ENCODE measurements at places on chromosomes 2 and 18.

GRCh38 chr2:219362524-219363164, 25.1 kb downstream of the DNPEP start:
- peak; percentile 51 for DNase-seq

DNA sequence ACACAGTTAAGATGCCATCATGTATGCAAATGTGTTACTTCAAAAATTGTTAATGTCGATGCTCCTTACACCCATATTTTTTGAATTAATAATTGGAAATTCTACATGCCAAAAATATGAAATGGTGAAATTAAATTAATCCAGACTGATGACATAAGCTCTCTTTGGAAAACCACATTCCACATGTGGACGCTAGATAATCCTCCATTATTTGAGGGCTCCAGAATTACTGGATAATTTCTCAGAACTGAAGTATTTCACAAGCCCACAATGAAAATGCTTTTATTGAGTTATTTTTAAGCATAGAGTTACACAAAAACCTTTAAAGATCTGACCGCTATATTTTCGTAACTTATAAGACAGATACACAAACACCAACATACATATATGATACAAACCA, 47.8 kb downstream of the FARSB start:
- DNase-seq, result no peak

- DNase-seq, result no peak
These were observed 54.9 kb downstream of the EPHA4 start for GRCh38 chr2:221517146-221517695.

- DNase-seq, result no peak
These were observed 118.7 kb downstream of the NUP35 start for GRCh38 chr2:183242937-183243336.

DNA sequence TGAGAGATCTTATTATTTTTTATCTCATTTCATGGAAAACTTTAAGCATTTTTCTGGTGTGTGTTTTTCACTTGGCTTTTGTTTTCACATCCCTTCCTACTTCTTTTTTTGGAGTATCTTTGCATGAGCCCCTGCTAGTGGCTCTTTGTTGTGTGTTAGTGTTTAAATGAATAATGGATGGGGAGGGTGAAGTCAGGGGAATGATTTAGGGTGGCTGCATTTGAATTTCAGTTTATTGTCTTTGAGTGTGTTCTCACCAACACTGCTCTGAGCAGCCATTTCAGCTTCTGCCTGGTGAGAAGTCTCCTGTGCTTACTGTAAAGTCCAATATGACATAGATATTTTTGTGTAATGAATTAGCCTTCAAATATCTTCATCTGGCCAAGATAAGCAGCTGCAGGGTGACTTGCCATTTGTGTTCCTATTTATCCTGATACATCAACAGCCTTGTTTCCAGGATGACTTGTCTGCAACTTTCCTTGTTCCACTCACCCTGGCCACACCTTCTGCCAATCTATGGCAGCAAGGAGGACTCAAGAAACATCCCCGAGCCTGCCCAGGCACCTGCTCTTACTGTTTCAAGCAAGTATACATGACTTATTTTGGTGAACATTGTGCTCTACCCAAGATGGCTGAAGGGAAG, 182.6 kb downstream of the PDE11A start:
- DNase-seq, result no peak

DNA sequence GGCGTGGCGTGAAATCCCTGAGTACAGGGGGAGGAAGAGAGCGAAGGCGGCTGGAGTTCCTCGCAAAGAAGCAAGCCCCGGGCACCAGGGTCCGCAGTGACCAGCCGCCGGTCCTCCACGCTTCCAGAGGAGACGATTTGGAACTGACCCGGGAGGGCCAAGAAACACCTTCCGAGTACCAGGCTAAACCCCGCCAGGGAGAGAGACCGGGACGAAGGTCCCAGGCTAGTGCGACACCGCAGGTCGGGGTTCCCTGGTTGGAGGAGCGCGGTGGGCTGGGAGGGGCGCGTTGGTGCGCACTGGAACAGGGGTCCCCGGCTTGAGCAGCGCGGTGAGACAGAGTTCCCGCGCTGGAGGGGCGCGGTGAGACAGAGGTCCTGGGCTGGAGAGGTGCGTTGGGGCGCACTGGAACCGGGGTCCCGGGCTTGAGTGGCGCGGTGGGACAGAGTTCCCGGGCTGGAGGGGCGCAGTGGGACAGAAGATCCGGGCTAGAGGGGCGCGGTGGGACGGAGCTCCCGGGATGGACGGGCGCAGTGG, 901 bp downstream of the WDFY1 start:
- no peak for DNase-seq

DNA sequence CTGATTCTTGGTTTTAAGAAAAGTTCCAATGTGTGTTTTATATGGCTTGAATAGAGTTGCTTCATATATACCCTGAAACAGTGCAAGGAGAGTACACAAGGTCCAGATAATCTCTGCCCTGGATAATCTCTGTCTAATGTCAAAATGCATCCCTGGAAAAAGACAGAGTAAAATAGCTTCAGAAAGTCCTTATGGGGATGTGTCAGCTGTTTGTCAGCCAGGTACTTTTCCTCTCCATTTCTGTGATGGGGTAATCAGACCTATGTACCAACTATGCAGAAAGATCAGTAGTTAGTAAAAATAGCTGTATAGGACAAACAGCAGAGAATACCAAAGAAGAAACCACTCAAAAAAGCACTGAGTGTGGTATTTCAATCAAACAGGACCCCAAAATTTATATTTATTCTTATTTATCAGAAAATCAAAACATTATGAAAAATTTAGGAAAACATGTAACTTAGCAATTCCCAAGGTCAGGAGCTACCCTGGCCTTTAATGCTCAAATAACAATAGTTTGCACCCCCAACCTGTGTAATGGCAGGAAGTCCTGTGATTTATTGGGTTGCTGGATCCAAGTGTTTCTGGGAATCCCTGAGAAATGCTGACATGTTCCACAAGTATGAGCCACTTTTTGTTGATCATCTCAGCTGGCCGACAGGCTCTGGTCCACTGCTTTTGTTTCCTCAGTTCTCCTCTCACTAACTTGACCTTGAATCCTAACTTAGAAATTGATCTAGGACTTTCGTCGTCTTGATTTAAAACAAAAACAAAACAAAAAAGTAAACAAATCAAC, 69.6 kb downstream of the MDH1 start:
- no peak for DNase-seq
